AG09319 (cell line): ENCODE measurements at places on chromosomes 11 and 22.

DNA sequence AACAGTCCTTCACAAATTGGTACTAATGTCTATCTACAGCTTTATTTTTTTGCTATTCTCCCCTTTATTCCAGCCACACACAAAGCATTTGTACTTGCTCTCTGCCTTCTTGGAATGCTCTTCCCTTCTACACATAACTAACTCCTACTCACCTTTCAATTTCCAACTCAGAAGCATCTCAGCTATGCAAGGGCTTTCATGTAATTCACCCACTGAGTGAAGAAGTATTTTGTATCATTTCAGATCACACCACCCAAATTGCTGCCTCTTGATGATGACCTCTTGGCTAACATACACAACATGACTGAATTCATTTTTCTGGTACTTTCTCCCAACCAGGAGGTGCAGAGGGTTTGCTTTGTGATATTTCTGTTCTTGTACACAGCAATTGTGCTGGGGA lies at the start of gene OR4X2:
TSS of gene OR4X2 (plus strand) at position 301 of the 400 bp plus-strand sequence. CDS start at position 301, 0 bp downstream.
- DNase-seq: no peak

GRCh38 chr22:50198624-50199017 lies 2.2 kb upstream of the SELENOO start:
- no peak for DNase-seq

DNA sequence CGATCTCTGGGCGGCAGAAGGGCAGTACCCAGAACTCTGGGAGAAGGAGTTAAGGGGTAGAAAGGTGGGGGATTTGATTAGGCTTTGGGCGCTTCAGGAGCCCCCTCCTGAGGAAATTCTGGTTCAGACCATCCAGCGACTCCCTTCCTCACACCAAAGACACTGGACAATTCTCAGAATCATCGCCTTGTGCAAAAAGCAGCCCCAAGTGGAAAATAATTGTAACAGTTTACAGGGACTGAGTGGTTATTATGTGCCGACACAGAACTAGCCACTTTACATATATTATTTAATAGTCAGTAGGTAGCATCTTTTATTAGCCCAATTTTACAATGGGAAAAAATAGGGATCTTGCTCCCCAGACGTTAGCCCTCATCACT lies 662 bp upstream of the TRIM3 start:
- DNase-seq: no peak

- DNase-seq: no peak
Observed at GRCh38 chr11:84398017-84398626, 1112.0 kb upstream of the CCDC90B start.

- DNase-seq: no peak
Observed at GRCh38 chr11:61639816-61640443, 40.3 kb upstream of the DAGLA start.

DNA sequence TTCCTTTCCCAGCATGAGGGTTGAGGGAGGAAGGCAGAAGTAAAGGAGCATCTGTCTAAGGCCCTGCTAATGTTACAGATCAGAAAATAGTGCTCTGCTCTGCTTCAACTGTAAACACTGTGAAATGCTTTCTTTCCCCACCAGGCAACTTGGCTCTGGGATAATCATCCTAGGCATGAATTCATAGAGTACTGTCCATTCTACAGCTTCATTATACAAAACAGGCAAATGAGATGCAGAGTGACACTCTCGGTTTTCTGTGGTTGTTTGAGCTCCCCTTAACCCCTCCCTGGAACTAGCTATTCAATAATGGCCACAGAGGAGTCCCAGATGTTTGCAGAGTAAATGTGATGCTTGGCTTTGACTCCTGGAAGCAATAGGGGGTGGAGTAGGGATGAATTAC lies 184.3 kb upstream of the CTSC start:
- DNase-seq: no peak

- no peak for DNase-seq
Observed at GRCh38 chr22:29307596-29308147, 1.2 kb downstream of the GAS2L1 start.

GRCh38 chr11:17229481-17230152 lies 21.8 kb upstream of the PIK3C2A start:
- no peak for DNase-seq

GRCh38 chr11:130301002-130301401 lies 13.7 kb downstream of the ZBTB44 start:
- DNase-seq: no peak

- no peak for DNase-seq
Observed at GRCh38 chr11:119087747-119088241, 3.1 kb downstream of the HMBS start.

DNA sequence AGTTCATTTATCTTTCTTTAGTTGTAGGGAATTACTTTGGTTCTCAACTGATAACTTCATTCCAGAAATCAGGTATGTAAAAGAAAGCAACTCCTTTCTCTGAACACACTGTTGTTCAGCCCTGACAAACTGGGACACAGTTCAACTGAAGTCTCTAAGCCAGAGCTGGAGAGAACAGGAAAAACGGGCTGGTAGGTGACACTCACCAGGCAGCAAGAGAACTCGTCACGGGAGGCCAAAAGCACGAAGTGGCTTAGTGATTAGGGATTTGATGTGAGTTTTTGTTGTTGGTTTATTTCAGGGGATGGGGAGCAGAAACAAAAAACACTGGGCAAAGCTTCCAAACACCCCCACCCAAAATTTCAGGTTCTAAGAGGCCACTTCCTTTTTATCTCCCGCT lies 54.1 kb downstream of the MYH9 start:
- DNase-seq: no peak

GRCh38 chr11:118924591-118925585 lies 838 bp downstream of the BCL9L start:
- DNase-seq: no peak

DNA sequence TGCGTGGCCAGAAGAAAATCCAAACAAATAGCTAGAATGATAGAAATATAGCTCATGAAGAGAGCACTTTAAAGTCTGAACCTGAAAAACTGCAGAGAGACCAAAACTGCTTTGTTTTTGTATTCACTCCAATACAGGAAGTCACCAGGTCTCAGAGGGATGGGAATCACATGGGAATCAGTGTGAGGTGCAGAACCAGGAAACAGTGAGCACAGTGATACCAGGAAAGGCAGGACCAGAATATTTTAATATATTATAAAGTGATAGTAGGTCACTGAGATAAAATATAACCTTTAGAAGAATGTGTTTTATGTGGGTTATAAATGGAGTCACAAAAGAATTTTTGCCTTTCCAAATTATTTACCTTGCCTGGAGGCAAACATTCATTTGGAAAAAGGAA lies 277.3 kb downstream of the CASP12 start:
- no peak for DNase-seq

DNA sequence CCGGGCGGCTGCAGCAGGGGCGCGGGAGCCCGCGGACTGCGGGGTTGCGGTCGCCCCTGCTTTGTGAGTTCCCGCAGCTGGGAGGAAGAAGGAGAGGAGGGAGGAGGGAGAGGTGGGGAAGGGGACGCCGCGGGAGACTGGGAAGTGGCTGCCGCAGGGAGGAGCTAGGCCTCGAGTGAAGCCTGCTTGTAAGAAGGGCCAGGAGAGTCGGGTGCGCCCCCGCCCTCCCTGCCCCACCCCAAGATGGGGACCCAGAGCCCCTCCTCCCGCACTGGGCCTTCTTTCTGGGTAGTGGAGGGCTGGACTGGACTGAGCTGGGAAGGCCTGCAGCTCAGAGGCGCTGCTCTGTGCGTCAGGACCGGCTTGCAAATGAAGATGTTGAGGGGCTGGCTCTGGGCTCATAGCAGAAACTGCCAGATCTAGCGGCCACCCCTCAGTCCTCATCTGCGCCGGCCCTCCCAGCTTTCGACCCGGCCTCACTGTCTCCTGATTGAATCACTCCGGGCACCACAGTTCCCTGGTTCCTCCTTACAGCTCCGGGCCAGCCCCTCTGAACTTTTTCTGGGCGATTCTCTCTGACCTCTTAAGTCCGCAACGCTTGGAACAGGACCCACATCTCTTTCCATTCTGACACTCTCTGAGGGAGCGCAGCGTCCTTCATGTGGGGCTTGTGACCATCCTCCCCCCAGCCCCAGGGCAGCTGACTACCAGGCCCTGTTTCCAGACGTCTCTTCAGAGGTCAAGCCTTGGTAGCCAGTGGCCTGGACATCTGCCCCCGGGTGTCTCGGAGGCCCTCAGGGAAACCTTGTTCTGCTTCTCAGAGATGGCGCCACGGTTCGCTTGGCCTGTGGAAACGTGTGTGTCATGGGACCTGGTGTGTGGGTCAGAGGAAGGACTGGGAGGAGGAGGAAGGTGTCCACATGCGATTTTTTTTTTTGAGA lies 21.9 kb downstream of the SERPINH1 start:
- DNase-seq: no peak

DNA sequence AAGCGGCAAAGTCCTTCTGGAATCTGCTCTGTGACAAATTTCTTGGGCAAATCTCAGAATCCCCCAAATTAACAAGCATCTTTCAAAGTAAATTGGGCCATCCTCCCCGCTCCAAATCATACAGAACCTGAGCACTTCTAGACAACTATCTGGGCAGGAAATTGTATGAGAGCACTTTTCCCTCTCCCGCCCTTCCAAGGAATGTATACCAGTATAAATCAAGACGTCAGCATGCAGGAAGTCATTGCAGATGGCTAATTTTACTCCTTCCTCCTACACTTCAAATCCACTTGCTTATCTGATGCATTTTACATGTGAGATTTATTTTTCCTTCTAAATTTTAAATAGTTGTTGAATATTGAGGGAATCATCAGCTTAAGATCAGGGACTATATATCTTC lies 52.1 kb downstream of the NTM start:
- DNase-seq: no peak

- DNase-seq: no peak
Observed at GRCh38 chr11:115126092-115126491, 378.1 kb downstream of the CADM1 start.

DNA sequence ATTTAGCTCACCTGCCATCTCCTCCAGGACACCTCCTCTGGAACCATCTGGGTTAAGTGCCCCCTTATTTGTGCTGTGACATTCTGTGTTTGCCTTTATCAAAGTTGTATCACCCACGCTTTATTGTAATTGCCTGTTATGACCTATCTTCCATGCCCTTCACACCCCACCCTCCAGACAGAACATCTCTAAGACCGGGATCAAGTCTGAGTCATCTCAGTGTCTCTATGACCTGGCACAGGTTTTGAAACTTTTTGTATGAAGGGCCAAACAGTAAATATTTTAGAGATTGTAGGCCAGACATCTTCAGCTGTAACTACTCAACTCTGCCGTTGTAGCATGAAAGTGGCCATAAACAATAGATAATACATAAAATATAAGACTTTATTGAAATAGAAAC lies 161.8 kb downstream of the SPON1 start:
- no peak for DNase-seq

- no peak for DNase-seq
Observed at GRCh38 chr11:134395002-134395401, 17.0 kb downstream of the B3GAT1 start.

DNA sequence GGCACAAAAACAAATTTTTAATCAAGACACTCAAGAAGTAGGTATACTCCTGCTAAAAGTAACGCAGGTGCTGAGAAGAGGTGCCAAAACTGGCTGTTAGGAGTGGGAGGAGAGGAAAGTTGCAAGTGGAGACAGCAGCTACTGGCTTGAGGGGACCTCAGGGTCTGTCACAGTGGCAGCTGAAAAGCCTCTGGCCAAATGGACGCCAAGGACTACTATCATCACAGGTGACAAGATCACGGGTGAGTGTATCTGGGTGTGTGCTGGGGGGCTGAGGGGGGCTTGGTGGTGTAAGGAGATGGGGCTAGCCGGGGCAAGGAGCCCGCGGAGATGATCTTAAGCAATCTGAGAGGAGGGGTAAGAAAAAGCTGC lies 687 bp downstream of the ZNF202 start:
- no peak for DNase-seq

DNA sequence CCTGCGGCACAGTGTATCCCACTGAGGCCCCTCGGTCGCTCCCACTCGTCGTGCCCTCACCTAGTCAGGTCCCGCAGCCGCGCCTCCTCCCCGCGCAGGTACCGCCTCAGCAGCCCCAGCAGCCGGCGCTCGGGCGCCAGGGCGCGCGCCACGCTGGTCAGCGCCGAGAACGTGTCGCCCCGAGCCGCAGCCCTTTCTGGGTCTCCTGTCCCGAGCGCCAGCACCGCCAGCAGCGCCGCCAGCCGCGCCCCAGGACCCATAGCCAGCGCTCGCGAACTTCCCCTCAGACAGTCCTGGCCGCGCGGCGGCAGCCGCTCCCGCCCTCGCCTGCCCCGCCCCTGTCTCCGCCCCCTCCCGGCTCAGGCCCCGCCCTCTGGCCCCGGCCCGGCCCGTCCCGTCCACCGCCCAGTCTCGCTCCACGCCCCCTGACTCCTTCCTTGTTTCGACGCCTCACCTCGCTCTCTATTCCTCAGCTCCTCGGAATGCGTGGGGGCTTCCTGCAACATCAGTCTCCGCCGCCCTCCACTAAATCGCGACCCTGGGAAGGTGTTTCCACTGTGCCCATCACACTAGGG lies at the start of gene P4HA3:
TSS of gene P4HA3 (minus strand) at position 289 of the 575 bp plus-strand sequence. CDS start at position 260, 29 bp downstream.
- DNase-seq: no peak

DNA sequence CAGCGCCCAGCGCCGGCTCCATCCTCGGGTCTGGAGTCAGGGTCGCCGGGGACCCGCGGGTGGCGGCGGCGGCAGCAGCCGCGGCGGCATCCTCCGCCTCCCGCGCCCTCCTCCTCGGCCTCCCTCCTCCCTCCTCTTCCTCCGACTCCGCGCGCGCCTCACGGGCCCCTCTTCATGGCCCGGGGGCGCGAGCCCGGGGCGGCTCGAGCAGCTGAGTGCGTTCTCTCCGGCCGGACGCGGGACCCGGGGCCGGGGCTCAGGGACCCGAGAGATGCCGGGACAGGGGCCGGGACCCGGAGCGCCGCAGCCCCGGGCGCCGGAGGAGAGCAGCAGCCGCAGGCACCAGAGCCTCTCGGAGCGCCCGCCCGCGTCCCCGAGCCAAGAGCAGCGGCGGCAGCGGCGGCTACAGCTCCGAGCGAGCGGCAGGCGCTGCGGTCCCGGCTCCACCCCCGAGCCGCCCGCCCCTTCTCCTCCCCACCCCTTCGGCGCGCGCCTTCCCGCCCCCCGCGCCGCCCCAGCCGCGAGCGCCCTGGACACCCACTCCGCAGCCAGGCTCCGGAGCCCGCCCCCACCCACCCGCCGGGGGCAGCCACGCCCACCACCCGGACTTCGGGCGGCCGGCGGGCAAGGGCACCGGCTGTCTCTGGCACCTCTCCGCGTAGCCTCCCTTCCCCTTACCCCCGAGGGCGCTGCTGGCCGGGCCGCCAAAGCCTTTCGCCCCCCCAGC lies at the start of gene CHST1:
TSS of gene CHST1 (minus strand) at position 417 of the 727 bp plus-strand sequence. CDS start 14,699 bp downstream, outside the sequence.
- no peak for DNase-seq

DNA sequence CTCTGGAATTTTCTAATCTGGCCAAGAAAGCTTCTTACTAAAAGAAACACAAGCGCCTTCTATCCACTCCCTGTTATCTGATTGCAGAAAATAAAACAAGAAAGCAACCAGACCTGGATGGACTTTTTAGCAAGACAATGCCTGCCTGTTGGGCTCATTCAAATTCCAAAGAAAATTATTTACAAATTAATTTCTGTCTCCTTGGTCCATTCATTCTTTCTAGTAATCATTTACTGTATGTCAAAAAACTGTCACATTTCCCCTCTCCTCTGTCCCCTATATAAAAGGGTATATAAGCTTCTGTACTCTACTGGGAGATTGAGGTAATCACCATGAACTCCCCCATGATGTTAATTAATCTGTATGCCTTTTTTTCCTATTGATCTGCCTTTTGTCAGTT lies 279.9 kb downstream of the DLG2 start:
- DNase-seq: no peak

- DNase-seq: no peak
Observed at GRCh38 chr11:123421589-123421988, 8.5 kb upstream of the GRAMD1B start.

GRCh38 chr11:1152316-1153104 lies 5.2 kb upstream of the MUC5AC start:
- DNase-seq: no peak

- no peak for DNase-seq
Observed at GRCh38 chr11:65078151-65078550, 5.7 kb downstream of the CDCA5 start.
